ENCODE measurements at places on chromosomes 13 and 19.

GRCh38 chr19:55611983-55612645 lies 6.7 kb downstream of the ZNF865 start:
- DNase-seq = no peak

DNA sequence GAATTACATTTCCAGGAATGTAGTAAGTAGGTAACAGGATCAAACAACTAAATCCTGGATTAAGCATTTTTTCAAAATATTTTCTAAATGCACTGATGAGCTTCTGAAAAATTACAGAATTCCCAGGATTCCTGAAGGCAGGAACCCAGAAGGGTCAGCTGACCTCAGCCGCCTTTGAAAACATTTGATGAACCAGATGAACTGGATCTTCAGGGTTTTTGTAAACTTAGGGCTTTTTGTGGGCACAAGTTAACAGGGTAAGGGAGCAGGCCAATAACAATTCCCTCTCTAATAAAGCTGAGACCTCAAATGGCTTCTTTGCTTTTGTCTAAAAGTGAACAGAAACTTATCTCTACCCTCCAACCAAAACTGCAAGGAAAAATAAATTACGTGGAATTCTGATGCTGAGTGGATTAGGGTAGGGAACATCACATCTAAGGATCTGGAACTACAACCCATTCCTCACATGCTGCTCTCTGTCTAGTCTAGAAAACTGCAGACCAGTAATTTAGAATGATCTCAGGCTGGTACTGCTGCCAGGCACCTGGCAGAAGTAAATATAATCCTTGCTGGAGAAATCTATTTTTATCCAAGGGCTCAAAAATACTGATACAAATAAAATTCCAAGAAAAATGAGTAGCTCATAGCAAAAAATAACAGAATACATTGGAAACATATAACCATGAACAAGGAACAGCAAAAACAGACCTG lies 48.2 kb upstream of the N4BP2L1 start:
- no peak for DNase-seq

GRCh38 chr19:36377541-36378178 lies 1.3 kb downstream of the ZFP14 start:
- DNase-seq = no peak

DNA sequence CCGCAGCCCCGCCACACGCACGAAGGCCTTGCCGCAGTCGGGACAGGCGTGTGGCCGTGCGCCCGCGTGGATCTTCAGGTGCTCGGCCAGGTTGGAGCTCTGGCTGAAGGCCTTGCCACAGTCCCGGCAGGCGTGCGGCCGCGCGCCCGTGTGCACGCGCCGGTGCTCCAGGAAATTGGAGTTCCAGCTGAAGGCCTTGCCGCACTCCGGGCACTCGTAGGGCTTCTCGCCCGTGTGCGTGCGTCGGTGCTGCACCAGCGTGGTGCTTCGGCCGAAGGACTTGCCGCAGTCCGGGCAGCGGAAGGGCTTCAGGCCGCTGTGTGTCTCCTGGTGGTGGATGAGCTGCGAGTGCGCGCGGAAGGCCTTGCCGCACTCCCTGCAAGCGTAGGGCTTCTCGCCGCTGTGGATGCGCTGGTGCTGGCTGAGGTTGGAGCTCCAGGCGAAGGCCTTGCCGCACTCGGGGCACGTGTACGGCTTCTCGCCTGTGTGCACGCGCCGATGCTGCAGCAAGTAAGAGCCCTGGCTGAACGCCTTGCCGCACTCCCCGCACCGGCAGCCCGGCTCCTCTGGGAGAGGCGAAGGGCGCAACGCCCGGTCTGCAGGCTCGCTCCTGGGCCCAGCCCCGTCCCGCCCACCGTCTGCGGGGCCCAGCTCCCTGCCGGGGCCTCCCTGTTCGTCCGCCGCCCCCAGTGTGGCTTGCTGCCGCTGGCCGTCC lies 3.6 kb upstream of the A1BG start:
- no peak for DNase-seq

- peak; percentile 24 for DNase-seq
These were observed 2.8 kb downstream of the SEMA6B start for GRCh38 chr19:4556597-4557127.

DNA sequence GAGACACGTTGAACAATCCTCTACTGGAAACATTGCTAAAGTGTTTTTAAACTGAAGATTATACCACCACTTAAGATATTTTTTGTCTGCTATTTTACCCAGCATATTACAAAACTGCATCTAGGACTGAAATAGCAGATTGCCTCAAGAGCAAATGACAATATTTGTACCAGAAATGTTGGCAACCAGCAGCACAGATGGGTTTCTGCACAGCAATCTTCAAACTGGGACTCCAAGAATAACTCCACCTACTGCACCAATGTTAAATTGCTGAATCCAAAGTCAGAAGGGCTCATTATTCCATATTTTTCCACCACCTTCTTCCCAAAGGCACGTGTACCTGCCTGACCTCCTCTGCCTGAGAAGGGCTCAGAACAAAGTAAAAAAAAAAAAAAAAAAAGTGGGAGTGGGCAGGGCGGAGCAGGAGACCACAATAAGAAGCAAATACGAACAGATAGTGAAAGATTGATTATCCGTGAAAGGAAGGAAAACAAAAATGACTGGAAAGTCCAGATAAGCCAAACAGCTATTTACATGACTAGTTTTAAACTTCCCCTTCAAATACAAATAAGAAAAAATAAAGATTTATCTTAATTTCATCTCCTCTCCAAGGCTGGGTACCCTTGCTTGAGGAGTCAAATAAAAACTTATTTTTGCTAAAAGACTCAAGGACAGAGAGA lies 79.4 kb downstream of the FOXO1 start:
- DNase-seq = no peak

DNA sequence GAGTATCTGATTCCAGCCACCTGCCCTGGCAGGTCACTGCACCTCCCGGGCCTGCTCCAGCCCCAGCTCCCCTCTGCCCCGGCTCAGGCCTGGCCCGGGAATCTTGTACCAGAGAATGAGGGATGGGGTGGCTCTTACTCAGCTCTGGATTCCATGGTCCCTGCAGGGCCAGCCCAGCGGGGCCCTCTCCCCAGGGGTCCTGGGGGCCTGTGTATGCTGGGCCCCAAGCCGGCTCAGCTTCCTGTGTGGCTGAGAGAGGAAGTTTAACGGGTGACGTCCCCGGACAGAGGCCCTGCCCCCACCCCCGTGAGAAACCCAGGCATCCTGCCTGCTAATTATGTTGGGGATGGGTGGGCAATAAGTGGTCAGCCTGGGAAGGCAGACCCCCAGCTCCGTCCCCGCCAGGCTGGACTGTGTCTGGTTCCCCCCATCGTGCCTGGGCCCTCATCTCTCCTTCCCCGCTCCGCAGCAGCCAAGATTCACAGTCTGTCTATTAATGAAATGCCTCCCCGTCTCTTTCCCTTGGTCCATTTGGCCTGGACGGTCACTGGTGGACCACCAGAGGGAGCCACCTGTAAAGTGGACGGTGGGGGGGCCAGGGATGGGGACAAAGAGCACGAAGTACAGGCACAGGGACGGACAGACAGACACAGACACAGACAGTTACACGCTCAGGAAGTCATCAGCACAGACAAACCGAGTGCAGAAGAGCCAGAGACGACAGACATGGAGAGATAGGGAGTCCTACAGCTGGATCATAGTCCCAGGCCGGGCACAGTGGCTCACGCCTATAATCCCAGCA lies at the start of gene DENND1C:
TSS of gene DENND1C (minus strand) at position 247 of the 802 bp plus-strand sequence. CDS start at position 155, 92 bp downstream.
- peak; percentile 65 for DNase-seq

- no peak for DNase-seq
These were observed 44.7 kb downstream of the SPTBN4 start for GRCh38 chr19:40511487-40511886.

DNA sequence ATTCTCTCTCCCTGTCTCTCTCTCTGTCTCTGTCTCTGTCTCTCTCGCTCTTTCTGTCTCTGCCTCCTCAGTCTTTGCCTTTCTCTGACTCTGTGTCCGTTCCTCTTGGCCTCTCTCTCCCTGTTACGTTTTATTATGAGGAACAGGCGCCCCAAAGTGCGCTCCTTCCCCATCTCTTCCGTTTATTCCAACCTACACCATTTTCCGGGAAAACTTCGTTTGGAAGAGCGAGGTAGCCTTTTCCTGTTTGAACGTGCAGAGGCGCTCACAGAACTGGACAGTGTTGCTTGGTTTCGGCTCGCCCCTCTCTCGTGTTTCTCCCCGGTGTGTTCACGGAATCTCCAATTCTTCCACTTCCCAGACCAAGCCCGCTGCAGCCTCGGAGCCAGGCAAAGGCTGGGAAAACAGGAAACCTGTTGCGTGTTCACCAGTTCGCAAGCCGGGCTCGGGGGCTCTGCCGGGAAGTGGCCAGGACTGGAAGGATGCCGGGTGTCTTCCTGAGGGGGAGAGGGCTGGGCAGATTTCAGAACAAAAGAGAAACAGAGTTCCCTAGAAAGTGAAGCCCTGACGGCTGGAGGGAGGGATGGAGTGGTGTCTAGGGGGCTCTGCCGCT lies 605 bp downstream of the TMEM255B start:
- DNase-seq = no peak

- no peak for DNase-seq
These were observed 2758.2 kb downstream of the PCDH9 start for GRCh38 chr13:64471916-64472315.

DNA sequence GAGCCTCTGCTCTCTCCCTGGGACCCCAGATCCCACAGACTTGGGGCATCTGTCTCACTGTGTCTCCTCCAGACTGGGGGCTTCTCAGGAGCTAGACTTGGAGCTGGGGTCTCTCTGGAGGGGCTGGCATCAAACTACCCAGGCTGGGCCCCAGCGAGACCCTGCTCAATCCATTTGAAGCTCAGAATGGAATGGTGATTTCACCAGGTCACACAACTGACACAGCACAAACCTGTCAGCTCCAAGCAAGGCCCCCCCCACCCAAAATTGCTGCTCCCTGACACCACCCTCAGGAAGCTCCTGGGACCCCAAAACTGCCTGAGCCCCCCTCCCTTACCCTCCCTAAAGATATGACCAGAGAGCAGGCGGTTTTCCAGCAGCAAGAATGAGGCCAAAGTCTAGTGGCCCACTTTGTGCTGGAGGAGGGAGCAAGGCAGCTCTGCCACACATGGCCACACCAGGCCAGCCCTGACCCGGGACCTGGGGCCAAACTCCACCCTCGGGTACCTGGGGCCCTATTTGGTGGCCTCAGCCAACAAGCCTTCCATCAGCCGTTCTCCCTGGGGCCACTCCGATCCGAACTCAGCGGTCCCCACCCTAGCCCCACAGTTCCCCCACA lies 2.4 kb downstream of the NR2F6 start:
- DNase-seq = no peak

- no peak for DNase-seq
These were observed 67.5 kb downstream of the POSTN start for GRCh38 chr13:37531049-37531448.

GRCh38 chr13:77584106-77584505 lies 48.6 kb downstream of the SCEL start:
- DNase-seq = no peak

GRCh38 chr19:19540715-19541515 lies 2.9 kb downstream of the CILP2 start:
- peak; percentile 89 for DNase-seq

- peak; percentile 62 for DNase-seq
These were observed 29.0 kb downstream of the CARS2 start for GRCh38 chr13:110676595-110677587.

GRCh38 chr13:87953381-87953780 lies 282.2 kb downstream of the SLITRK5 start:
- DNase-seq = no peak

GRCh38 chr13:65347420-65348030 lies 1882.6 kb downstream of the PCDH9 start:
- no peak for DNase-seq

GRCh38 chr19:11560404-11561051 lies 1.5 kb upstream of the ELOF1 start:
- DNase-seq = peak; percentile 66

DNA sequence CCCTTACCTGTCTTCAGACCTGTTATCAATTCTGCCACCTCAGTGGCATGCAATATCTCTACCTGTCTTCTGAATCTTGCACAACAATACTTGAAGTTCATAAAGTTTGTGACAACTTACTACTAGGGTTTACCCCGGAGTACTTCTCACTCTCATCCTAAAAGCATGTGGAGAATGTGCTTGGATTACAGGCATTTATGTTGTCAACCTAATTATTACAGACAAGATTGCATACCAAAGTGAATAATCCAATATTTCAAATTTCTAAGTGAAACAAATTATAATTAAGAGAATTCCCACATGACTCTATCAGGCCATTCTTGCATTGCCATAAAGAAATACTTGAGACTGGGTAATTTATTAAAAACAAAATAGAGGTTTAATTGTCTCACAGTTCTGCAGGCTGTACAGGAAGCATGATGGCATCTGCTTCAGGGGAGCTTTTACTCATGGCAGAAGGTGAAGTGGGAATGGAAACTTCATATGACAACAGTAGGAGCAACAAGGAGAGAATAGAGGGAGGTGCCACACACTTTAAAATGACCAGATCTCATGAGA lies 661.0 kb upstream of the SPRY2 start:
- DNase-seq = no peak

DNA sequence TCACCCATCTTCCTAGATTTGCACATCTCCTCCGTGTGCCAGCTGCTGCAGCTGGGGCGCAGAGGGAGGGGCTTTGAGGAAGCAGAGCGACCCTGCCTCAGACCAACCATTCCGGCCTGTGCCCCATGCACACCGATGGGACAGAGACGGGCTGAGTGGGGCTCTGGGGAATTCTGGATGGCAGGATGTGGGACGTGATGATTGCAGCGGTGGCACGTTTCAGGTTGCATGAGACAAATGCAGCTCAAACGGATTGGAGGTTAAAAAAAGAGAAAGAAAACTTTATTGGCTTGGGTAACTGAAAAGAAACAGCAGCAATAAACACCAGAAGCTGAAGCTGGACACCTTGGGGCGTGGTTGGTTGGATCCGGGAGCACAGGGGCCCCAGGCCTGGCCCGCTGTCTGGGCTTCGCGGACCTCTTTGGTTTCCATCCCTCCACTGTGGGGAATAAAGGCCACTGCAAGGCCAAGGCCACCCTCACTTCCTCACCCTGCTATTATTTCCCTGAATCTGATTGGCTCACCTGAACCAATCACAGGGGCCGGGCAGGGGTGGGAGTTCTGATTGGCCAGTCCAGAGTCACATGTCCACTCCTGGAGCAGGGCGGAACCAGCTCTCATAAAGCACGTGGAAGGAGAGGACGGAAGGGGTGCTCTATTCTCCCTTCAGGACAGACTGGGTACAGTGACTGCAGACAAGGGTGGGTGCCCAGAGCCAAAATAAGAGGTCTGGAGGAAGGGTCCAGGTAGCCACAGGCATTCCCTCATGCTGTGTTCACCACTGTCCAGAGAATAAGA lies 6.1 kb upstream of the ZNF787 start:
- no peak for DNase-seq

- no peak for DNase-seq
These were observed 51.8 kb downstream of the F2RL3 start for GRCh38 chr19:16940626-16941025.

DNA sequence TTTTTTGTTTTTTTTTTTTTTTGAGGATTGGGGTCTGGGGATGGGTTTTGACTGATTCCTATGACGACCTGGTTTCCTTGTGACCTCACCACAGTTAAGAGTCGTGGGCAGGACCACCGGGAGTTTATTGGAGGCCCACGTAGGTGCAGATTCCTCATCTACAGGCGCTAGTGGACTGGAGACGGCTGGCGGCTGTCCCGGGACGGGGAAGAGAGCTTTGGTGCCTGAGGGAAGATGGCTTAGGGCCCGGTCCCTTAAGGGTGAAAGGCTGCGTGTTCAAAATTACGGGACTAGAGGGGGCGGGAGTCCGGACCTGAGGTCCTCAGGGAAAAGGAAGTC lies 682 bp upstream of the TEAD2 start:
- DNase-seq = no peak
